ENCODE measurements at places on chromosomes 5 and 9.

GRCh38 chr5:65262649-65263059 is 219.1 kb downstream of the ADAMTS6 start:
- DNase-seq = no peak

- no peak for DNase-seq
Measured at GRCh38 chr9:121830441-121831140, 179.2 kb downstream of the DAB2IP start.

- no peak for DNase-seq
Measured at GRCh38 chr9:37760416-37761161, 7.0 kb downstream of the TRMT10B start.

- no peak for DNase-seq
Measured at GRCh38 chr9:33287087-33287490, 3.2 kb upstream of the NFX1 start.

- peak; percentile 18 for DNase-seq
Measured at GRCh38 chr9:127589955-127590370, 22.1 kb upstream of the STXBP1 start.

DNA sequence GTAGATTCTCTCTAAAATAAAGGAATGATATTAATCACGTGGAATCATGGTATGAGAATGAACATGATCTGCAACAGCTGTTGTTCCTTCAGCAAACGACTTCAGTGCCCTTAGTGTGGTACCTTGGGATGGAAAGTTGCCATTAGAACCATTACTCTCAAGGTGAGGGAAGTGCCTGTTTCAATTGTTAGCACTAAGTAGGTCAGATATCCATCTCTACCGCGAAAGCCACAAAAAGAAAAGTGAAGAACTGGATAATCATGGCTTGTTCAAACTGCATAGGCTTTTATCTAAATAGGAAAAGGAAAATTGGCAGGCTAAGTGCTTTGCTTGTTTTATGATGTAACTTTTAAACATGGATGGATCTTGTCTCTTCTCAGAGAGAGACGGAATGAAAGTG is 380.7 kb downstream of the MRPS30 start:
- no peak for DNase-seq

DNA sequence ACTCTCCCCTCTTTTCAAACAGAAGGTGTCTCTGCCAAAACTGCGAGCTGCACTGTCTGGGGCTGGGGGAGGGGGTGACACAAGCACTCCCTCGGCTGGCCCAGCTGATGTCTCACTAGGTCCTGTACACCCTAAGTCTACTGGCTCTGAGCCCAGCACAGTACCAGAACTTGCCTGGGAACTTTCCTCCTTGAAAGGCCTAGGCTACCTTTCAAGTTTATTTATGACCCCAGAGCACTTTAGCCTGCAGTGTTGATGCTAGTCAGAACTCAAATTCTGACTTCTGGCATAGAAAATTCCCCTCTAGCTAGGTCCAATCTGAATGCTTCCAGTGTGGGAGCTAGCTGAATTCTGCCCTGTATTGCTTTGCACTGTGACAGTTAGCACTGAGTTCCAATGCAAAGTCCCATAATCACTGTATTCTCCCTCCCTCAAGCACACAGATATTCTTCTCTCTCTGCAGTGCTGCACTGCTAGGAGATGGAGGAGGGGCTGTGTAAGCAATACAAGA is 10.5 kb downstream of the LURAP1L start:
- DNase-seq = no peak

DNA sequence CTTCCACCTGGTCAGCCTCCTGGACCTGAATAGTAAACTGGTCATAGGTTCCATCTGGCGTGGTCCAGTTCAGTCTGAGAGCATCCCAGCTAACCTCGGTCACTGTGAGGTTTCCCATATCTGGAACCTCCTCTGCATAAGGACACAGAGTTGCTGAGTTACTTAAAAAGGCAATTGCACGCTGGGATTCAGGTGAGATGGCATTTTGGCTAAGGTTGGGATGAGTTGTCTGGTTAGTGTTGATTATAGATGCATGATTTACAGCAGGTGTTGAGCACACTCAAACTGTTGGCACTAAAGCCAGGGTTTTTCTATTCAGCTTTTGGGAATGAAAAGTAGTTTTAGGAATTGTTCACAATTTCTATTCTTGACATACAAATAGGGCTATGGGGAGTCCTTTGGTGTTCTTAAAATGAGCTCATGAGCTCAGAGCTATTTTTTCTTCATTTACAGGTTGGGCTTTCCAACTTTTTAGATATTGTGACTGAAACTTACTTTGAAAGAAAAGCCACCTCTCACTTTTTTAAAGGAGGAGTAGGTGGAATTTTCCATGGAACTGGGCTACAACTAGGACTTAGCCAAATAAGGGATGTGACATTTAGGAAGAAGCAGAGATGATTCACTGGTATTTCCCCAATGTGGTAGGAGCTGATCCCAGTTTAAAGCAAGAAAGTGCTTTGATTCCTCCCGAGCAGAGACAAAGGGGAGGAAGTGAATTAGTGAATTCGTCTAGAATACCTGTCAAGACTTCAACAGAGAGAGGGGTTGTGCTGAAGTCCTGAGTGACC is 54.7 kb downstream of the TNC start:
- DNase-seq = no peak

DNA sequence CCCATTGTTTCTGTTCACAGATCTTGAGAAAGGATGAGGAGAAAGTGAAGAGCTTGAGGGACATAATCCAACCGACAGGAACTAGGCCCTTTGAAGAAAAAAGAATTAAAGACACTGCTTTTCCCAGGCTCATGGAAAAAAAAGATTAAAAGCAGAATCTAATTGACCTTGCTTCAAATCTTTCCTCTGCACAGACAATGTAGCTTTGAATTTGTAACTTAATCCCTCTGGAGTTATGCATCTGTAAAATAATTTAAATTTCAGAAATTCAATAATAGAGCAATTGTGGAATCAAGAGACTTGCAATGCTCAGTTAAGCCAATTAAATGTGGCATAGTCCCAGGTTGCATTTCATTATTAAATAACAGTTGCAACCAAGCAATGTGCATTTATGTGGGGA is 64.6 kb downstream of the SVEP1 start:
- no peak for DNase-seq

DNA sequence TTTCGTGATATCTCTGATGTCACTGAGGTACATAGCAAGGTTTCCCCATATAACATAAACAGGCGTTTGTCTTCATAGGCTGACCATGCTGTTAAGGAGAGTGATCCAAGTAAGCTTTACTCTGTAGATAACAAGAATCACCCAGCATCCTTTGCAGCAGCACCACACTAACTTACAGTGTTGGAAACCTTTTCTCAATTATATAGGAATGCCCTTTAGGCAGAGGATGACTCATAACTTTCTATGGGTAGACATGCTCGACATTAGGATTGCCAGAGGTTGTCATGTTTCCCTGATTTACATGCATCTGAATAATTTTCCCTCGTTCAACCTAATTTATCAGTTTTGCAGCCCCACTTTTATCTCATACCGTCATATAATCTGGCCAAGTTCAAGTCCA is 870.0 kb upstream of the CDH9 start:
- DNase-seq = no peak

Data from caudate nucleus (tissue), 63 donors.